ENCODE measurements at places on chromosomes 7 and 10. TPM values are rescaled to one million over a fixed set of nuclear protein-coding genes. Genes with fewer than 3 reads are reported as not detected.

DNA sequence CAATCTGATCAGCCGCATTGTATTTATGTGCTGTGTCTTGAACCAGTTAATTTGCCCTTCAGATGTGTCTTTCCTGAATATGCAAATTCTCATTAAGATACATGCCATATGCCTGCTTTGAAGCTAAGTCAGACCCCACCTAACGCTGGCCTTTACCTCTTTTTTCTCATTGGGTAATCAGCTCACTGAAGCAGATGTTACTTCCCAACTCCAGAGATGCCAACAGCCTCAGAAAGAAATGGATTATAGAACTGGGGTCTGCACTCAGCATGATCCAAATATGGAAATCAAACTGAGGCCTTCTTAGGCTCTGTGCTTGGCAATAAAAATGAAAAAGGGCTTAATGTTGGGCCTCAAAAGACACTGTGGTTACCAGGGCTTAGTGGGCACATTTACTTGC, 113.9 kb downstream of the FZD1 start:
- DNase-seq = no peak

DNA sequence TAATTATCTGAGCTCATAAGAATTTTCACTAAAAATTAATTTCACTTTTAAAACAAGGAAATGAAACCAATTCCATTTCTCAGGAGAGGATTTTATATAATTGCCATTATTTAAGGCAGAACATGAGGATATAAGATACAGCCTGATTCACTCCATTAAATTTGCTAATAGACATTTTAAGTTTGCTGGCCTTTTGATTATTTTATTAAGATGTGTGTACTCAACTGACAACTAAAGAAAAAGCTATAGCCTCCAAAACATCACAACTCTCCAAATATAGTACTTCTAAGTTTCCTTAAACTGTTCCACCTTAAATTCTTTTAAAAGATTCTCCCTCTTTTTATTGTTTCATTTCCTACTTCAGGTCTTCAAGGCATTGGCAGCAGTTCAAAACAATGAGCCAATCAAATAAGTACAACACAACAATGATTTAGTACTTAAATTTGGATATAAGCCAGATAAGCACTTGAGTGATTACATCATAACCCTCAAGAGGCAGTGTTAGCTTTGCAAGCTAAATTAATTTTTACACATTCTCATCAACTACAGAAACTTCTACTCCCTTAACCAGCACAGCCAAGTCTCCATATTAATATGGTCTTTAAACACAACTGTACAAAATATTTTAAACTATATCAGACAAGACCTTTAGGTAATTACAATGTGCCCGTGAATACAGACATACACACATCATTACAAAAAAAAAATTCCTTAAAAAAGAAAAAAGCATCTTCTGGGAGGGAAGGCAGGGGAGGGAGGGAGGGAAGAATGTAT, 121.8 kb downstream of the KMT2C start:
- DNase-seq = peak; percentile 54

The THSD7A gene
- total RNA-seq = 5.9 TPM

The PVRIG gene
- total RNA-seq = not detected

- DNase-seq = no peak
Measured at GRCh38 chr10:73850863-73851461, 23.4 kb downstream of the CAMK2G start.

GRCh38 chr10:113496111-113497109, 56.4 kb upstream of the HABP2 start:
- no peak for DNase-seq

- DNase-seq = no peak
Measured at GRCh38 chr10:13939391-13939790, 352.6 kb downstream of the PRPF18 start.

- no peak for DNase-seq
Measured at GRCh38 chr7:31076641-31077310, 24.7 kb downstream of the ADCYAP1R1 start.

- no peak for DNase-seq
Measured at GRCh38 chr7:121109145-121109544, 120.6 kb downstream of the CPED1 start.

GRCh38 chr7:101133621-101134398, 6.9 kb downstream of the SERPINE1 start:
- no peak for DNase-seq

The C7orf33 gene
- not detected for total RNA-seq

DNA sequence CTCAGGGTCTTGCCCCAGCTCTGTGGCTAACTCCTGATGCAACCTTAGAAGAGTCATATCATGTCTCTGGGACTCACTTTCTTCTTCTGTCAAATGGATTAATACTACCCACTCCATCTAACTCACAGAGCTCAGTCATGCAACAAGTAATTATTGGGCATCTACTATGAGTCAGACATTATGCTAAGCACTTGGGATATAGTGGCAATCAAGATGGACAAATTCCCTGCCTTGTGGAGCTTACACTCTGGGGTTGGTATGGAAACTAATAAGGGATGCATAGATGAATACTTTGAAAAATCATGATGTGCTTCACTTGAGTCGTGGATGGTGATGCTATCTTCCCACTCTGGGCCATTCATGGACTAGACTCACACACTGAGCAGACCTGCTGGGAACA, 88.9 kb downstream of the KCNMA1 start:
- DNase-seq = no peak

The SLC18A3 gene
- total RNA-seq = not detected

DNA sequence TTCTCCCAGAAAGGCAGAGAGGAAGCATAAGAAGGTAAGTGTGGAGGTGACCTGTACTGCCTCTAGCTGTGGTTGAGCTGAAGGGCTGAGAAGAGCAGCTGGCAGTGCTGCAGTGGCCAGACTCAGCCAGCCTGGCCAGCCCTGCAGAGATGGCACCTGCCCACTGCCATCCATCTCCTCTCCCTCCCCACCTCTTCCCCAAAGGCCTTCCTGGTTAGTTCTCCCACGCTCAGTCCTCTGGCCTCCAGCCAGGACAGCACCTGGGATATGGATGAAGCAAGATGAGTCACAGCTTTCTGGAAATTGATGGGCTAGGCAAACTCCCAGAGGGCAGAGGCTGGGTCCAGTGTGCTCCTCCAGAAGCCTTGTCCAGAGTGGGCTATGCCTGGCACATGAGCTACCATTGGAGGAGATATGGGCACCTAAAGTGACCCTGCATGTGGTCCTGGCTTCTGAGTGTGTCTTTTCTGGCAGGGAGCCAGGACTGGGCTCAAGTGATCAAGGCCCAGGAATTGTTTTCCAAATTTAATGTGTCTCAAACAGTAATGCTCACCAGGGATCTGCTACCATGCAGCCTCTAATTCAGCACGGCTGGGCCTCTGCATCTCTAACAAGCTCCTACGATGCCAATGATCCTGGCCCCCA, 81.0 kb upstream of the CACUL1 start:
- peak; percentile 62 for DNase-seq
